Hippocampal formation (tissue), 2 donors: ENCODE measurements at places on chromosomes 11 and 22.

DNA sequence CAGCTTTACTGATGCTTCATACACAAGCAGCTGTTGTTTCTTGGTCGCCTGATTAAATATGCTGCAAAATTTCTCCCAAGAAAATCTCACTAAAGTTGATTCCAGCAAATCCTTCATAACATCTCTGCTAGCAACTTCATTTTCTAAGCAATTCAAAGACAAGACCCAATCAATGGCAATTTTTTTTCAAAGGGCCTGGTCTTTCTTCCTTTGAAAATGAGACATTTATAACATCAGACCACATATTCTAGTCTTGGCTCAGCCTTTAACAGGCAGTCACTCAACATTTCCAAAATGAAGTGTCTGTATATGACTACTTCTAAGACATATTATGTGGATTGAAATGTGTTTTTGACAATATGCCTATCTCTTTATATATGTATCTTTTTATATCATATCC lies 702.6 kb downstream of the KCNA4 start:
- DNase-seq: no peak

- no peak for DNase-seq
Observed at GRCh38 chr11:91296629-91297028, 928.0 kb upstream of the FAT3 start.

- DNase-seq: no peak
Observed at GRCh38 chr22:39527481-39527961, 5.0 kb downstream of the RPS19BP1 start.

DNA sequence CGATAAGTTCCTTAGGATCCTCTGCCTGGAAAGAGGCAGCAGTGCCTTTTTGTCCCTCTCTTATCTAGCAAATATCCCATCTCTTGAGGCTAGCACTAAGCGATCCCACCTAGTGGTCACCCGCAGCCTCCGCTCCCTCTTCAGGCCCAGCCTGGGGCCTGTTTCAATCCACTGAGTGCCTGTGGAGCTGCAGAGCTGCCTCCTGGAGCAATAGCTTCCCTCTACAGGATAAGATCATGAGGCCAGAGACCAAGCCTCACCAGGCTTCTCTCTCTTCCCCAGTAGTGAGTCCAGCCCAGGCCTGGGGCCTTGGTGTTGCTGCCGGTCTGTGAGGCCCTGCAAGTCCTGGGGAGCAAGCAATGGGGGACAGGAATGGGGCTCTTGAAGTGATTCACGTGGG lies 65.8 kb downstream of the SLC22A12 start:
- DNase-seq: no peak

- no peak for DNase-seq
Observed at GRCh38 chr11:47533690-47534151, 19.2 kb downstream of the CELF1 start.

GRCh38 chr11:57081356-57081755 lies 92.6 kb downstream of the OR5AK2 start:
- DNase-seq: no peak

DNA sequence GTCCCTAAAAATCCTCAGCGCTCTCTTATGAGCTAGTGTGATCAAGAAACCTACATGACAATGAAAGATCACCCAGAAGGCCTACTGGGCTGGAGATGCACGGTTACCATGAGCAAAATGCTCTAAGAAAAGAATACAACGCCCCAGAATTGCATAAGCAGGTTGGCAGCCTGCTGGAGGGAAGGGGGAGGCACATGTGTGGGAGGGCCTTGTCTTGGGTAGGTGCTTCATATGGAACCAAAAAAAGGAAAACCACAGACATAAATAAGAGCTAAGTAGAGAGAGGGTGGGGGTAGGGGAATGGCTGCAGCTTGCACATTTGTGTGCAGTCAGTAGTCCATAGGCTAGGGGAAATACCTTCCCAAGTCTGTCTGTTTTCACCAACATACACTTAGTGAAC lies 2.8 kb downstream of the SIAE start:
- DNase-seq: no peak

DNA sequence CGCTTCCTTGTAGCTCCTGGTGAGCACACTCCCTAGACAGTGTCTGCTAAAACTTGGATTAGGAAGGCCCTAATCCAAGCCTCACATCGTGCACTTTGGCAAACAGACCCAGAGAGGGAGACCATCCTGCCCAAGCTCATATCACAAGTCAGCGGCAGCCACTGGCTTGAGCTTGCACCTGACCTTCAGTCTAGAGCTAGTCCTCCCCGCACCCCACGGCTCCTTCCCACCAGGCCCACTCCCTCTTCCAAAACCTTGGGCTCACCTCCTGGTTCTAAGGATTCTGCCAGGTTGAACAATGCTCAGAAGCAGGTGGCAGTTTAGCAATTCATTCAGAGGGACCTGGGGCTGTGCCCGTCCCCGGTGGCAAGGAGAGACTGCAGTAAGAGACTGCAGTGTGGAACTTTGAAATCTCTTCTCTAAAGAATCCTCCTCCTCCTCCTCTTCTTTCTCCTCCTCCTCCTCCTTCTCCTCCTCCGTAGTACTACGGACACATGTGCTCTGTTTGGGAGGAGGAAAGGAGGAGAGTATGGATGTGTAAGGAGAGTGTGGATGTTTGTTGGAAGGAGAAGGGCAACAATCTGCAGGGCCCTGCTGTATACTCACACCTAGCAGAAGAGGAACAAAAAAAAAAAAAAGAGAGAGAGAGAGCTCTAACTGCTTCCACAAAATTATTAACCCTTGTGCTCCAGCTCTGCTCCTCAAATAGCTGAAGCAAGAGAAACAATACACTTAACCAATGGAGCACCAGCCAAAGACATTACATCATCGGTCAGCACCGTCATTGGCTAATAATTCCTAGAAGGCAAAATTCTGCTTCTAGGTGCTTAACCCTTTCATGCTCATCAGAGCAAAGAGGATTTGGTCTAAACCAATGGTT lies 6.0 kb downstream of the SYN3 start:
- no peak for DNase-seq

- no peak for DNase-seq
Observed at GRCh38 chr22:49767355-49768062, 60.2 kb downstream of the BRD1 start.

GRCh38 chr11:10387206-10388083 lies 67.6 kb upstream of the AMPD3 start:
- DNase-seq: no peak

- DNase-seq: no peak
Observed at GRCh38 chr11:91730057-91730456, 494.6 kb upstream of the FAT3 start.
